SHP77 treated with DMSO at 0.1 percent for 48 hours (cell line): ENCODE measurements at places on chromosomes 4 and X.

DNA sequence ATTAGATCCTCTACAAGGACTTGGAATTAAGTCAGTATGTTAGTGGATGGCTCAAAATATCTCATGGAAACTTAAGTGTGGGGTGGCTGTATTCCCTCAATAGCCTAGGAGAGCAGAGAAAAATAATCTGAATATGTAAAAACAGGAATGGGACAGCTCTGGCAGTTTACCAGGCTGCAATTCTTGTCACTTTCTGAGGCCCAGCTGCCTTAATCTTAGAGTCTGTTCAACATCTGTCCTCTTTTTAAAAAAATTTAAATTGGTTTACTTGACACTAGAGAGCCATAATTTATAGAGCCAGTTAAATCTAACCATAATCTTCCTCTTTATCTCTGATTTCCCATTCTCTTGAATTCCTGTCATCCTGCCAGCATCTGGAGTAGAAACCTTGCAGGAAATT is 109.2 kb upstream of the CXCL13 start:
- DNase-seq: no peak

DNA sequence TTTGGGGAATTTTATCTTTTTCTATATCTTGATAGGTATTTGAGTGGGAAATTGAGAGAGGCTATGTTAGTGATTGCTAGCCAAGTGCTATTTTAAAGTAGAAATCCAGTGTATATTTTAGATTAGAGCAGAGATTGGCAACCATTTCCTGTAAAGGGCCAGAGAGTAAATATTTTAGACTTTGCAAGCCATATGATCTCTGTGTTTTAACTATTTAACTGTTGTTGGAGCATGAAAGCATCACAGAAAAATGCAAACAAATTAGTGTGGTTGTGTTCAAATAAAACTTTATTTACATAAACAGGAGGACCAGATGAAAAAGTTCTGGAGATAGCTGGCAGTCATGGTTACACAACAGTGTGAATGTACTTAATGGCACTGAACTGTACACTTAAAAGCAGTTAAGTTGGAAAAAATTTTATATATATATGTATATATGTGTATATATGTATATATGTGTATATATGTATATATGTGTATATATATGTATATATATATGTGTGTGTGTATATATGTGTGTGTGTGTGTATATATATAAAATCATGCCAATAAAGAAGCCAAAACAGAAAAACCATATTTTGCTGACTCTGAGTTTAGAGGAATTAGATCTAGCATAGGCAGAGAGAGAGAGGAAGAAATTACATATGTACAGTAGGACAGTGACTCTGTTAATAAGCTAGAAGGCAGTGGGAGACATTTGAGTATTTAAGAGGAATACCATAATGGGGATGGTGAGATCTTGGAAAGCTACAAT is 83.4 kb downstream of the TMEM164 start:
- no peak for DNase-seq

GRCh38 chr4:140188975-140189374 is 35.0 kb upstream of the MAML3 start:
- no peak for DNase-seq

DNA sequence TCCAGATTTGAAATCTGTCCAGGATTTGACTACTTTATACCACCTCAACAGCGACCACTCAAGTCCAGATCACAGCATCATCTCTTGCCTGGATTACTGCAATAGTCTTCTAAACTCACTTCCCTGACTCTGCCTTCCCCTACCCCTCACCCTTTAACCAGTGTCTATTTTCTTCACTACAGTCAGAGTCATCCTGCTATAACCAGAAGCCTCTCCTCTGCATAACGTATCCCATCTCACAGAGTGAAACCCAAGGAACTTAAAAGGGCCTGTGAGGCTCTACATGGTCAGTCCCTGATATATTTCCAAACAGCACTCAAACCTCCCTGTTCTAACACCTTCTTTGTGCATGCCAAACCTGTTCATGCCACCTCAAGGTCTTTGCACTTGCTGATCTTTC is 40.7 kb upstream of the SCOC start:
- no peak for DNase-seq

DNA sequence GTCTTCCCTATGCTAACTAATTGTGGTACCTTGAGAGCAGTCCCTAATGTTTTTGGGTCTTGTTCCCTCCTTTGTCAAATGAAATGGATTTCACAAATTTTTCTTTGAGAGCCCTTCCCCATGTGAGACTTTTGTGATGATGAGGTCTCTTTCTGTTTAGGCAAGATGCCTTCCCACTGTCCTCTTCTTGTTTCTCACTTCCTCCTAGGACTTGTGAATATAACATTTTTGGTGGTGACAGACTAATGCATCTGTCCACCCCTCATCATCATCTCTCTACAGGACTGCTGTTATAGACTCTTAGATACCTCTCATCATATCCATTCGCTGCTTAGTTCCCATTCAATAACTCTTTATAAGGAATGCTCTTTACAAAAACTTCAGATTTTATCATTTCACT is 8.7 kb upstream of the ANK2 start:
- DNase-seq: no peak

- no peak for DNase-seq
Observed at GRCh38 chr4:122632396-122633143, 11.7 kb upstream of the IL21 start.

DNA sequence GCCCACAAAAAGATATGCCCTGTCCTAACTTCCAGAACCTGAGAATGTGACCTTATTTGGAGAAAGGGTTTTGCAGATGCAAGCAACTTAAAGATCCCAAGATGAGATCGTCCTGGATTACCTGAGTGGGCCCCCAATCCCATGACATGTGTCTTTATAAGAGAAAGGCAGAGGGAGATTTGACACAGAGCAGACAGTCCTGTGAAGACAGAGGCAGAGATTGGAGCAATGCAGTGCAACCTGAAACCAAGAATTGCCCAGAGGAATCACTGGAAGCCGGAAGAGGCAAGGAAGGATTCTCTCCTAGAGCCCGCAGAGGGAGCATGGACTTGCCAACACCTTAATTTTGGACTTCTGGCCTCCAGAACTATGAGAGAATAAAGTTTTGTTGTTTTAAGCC is 171.5 kb downstream of the SMIM20 start:
- DNase-seq: no peak

- DNase-seq: no peak
Observed at GRCh38 chrX:86148594-86148993, 343 bp downstream of the DACH2 start.

DNA sequence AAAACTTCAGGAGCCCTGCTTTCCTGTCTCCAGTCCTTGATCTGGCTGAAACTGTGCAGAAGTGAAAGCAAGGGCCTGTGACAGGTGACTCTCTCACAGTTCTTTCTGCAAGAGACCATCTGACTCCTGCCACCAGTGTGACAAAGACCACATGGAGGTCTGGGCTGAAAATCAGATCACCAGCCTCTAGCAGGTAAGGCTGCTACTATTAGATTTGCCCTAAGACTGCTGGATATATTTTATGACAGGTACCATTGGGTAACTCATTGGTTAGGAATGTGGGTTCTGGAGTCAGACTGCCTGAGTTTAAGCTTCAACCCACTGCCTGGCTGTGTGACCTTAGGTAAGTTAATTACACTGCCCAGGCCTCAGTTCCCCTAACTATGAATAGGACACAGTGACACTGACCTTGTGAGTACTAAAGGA is 163.3 kb upstream of the SLC7A11 start:
- DNase-seq: no peak

DNA sequence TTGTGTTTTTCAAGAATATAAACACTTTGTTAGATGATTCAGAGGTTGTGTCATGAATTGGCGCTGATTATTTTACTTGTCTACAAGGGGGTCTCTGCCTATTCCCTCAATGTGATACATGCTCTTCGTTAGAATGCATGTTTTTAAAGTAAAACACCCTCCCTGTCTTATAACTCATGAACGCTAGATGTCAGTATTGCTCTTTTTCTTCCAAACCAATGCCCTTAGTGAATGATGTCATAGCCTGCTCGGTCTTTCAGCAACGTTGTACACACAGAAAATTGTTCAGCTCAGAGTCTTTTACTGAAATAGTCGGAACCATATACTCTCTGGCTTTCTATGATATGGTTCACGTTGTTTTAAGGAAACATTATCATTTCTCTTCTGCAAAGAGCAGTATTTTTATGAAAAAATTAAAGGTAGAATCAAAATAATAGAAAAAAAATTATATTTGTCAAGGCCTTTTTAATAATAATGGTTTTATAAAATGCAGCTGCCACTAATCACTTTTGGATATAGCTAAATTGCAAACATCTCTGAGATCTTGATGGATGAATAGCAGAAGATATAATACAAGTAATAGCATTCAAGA is 292.9 kb downstream of the TLL1 start:
- peak; percentile 69 for DNase-seq
